ENCODE measurements at places on chromosomes 12 and 14.

DNA sequence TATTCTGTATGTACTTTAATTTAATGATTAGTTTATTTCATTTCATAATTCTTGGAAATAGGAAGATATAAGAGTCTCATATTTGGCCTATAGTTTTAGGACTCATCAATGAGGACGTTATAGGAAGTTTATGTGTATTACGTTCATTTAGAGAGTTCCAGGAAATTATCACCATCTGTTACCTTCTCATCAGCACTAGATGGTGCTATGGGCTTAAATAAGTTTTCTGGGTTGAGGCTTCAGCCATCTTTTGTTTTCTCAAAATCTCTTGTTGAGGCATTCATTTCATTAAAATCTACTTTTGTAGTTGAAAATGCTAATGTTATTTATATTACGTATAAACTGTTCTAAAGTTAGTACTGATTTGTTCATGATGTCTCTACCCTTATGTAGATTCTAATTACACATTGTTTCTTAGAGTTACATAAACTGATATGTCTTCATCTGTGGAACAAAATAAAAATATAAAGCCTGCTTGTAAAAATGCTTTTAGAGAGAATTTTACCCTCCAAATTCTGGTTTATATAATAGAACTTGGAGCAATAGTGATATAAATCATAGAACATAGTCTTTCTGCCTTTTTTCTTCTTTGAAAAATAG lies 89.2 kb downstream of the CFAP54 start:
- DNase-seq = no peak

DNA sequence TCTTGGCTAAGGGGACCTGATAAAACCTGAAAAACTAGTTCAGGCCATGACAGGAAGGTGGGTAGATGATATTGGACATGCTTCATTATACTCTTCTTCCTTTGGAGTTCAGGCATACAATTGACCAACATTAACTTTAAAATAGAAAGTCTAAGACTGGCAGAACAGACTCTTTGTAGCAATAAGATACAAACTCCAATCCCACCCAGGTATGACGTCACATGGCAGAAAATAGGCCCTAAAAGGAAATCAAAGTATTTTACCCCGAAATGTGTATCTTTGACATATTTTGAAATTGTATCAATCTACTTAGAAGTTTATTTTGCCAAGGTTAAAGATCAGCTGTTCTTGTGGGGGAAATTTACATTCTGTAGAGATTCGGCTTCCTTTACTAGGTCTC lies 198.1 kb upstream of the LRIG3 start:
- DNase-seq = no peak

DNA sequence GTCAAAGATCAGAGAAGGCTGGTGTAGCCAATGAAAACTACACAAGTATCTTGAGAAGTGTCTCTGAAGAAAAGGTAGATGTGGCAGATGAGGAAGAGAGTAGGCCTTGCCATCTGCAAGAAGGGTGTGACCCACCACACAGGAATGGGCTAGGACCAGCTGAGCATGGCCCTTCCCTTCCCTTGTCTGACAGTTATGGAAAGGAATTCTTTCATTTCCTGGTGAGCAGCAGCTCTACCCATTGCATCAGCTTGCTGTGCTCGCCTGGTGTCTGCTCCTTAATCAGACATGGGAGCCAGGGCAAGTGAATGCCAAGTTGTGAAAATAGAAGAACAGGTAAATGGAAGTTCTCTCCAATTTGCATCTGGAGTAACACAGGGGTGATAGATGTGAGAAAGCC lies 145.2 kb upstream of the KRR1 start:
- DNase-seq = no peak

DNA sequence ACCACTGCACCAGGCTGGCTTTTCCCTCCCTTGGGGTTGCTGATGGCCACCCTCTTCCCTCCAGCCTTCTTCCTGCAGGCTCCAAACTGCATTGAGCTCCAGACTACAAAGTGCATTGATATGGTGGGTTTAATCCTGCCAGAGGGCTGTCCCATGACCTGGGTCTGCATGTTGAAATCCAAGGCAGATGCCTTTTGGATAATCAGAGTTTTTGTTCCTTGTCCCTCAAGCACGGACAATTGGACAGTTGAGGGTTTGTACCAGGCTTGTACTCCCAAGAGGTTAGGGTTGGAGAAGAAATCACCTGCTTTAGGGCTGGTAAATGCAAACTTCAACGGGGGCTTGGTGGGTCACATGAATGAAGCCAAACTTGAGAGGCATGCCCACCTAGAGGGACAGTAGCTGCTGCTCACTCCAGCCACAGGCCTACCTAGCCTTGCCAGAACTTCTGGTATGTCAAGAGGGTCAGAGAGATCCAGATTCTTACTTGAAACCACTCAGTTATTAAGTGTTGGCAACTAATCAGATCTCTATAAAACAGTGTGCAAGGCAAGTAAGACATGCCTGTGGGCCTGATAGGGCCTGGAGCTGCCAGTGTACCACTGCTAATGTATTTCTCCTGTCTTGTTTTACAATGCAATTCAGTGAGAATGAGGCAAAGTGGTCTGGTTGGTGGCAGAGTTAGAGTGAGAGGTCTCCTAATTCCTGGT lies 21.7 kb upstream of the KRT83 start:
- no peak for DNase-seq

GRCh38 chr14:101195309-101195901 lies 291.9 kb upstream of the RTL1 start:
- peak; percentile 61 for DNase-seq

DNA sequence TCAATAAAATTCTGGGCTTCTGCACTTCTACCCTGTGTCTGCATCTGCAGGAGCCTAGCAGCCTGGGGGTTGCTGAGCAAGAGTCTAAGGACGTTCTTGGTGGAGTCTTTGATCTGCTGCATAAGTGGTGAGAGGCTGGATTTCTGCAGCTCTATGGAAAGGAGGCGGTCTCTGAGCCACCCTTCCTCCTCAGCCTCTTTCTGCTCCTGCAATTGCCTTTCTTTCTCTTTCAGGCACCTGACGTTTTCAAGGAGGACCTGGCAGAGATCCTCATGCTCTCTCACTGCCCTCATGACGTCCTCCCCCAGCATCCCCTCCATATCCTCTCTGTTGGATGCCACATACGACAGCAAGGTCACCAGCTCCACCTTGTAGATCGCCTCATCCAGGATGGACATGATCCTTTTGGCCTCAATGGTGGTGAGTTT lies 13.6 kb upstream of the TPCN1 start:
- no peak for DNase-seq

GRCh38 chr14:29941401-29941800 lies 13.8 kb upstream of the PRKD1 start:
- no peak for DNase-seq

DNA sequence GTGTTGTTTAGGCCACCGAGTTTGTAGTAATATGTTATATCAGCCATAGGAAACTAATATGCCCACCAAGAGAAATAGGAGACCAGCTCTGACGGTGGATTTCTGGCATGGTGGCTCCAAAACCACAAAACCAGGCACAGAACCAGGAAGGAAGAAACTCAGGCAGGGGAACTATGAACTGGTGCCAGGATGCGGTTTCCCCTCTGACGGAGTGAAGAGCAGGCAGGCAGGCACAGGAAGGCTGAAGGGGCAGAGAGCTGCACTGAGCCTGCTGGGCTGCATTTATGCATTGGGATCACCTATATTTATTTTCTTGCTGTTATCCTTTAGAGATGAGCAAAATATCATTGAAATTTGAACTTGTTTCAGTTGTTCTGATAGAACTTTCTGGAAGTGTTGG lies 479.4 kb downstream of the VRK1 start:
- DNase-seq = no peak

- DNase-seq = no peak
Measured at GRCh38 chr12:9632766-9633165, 25.1 kb upstream of the KLRB1 start.

GRCh38 chr14:51653079-51653774 lies 1.5 kb downstream of the FRMD6 start:
- DNase-seq = no peak

DNA sequence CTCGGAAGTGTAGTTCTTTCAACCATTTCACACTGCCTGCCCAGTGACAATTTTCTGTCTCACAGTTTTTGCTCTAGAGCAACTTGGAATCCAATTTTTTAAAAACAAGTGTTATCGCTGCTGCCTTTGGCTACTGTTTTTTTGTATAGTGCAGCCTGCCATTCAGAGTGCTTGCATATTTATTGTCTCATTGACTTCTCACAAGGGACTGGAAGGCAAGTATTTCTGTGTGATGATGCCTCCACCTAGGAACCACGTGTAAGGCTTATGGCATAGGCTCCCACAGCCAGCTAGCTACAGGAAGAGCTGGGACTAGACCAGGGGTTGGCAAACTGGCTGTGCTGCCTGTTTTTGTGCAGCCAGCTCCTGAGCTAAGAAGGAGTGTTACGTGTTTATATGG lies 903 bp downstream of the PARPBP start:
- no peak for DNase-seq

DNA sequence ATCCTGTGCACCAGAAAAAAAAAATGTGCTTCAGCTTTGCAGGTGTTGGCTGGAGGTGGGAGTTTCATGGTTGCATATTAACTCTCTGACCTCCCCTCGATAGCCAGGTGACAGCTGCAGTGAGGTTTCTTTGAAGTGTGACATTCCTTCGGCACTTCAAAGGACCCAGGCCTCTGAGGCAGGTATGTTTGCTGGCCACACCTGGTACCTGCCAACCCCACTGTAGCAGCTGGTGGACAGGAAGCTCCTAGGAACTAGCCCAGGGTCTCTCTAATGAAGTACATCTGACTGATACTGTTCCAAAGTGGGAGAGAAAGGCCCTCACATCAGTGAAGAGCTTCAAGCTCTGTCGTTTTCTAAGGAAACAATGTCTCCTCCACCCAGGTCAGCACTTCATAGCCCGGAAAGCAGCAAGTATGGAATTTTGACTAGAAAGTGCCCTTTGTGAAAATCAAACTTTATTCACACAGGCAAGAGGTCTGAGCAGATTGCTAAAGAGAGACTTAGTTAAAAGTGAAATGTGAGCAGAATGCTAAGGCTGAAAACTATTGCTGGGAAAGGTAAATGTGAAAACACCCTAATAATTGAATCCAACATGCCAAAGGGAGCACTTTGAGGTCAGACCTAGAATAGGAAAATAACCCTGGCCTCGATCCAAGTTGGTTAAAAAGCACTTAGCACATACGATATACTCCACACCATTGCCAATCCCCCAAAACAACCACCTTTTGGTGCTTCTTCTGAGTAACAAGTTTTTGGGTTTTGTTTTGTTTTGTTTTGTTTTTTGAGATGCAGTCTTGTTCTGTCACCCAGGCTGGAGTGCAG lies 71.3 kb downstream of the PHLDA1 start:
- no peak for DNase-seq

DNA sequence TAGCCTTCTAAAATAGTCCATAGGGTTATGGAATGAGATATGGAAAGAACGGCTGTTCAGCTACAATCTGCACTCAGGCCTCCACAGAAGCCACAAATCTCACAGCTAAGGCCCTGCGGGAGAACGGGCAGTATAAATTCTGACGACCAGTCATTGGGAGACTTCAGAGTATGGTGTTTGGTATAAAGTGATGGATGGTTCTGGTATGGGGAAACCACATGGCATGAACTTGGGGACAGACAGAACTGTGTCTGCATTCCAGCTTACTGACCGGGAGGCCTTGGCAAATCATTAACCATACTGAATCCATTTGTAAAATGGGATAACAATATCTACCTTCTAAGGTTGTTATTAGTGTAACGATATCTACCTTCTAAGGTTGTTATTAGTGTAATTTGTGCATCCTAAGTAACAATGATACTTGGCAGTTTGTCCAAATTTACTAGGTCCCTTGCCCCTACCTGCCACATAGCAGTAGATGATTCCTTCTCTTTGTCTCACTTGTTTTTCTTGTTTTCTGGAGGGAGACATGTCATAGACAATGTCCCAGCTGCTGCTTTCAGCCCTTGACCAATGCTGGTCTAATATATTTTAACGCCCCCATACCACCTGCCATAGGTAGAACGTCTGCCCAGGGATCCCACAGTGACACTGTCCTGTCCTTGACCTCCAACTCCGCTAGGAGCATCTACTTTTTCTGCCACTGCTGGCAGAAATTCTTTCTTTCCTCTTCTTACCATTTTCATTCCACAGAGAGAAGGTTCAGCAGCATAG lies 6.8 kb downstream of the CDKL1 start:
- DNase-seq = no peak

GRCh38 chr12:21276826-21277225 lies 57.9 kb downstream of the SLCO1A2 start:
- no peak for DNase-seq

DNA sequence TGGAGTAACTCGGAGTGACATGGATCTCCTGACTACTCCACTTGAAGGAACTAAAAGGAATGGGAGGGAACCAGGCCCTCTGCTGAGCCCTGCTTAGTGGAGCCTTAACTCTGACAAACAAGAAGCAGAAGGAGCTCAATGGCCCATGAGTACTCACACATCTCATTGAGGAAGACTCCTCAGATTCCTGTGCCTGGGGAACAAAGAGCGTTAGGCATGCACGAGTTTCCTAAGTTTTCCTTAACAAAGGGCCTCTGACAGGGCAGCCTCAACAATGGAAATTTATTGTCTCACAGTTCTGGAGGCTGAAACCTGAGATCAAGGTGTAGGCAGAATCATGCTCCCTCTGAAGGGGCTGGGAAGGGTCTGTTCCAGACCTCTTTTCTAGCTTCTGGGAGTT lies 185.7 kb upstream of the NTF3 start:
- no peak for DNase-seq

GRCh38 chr12:52307836-52308805 lies 13.1 kb downstream of the KRT83 start:
- DNase-seq = peak; percentile 84

GRCh38 chr12:19474147-19474546 lies 34.9 kb downstream of the AEBP2 start:
- DNase-seq = no peak

DNA sequence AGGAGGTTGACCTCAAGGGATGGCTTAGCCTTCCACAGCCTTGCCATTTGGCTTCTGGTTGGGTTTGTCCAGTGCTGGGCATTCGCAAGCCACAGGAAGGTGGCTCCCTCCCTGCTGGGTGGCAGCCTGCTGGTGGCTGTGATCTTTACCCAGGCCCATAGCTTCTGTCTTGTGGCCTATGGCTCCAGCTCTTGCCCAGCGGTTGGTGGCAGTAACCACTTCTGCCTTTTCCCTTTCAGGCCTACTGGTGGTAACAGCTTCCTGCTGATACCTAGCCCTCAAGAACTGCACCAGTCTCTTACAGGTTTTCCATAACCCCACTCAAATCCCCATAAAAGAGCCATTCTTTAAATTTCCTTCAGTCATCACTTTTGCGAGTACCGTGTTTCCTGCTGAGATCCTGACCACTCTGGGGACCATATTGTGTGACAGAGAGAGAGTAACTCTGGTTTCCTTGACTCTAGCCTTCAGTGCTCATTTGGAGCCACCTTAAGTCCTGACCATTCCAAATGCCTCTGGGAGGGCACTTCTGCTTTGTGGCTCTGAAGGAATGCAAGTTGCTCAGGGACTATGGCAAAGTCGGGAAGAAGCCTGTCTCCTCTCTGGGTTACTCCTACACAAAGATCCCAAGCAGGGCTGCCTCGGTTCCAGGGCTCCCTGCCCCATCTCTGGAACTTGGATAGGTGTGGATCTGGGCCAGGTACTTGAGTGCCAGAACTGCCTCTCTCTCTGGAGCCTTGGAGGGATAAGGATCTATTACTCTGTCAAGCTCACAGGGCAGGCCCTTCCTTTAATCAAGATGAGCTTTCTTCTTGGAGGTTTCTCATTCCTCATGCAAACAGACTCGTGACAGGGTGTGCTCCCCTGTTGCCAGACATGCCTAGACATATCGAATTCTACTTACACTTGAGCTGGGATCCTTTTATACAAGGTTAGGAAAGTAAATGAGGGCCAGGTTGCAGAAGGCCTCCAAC lies 2.9 kb upstream of the NYNRIN start:
- DNase-seq = no peak

GRCh38 chr12:124053851-124054250 lies 80.8 kb downstream of the ZNF664 start:
- DNase-seq = no peak

- no peak for DNase-seq
Measured at GRCh38 chr12:117986705-117987469, 18.1 kb upstream of the KSR2 start.

Measured in posterior vena cava (tissue), 2 donors.